ENCODE measurements at places on chromosomes 11 and 22.
A peak's percentile ranks its signal among the peaks of the same experiment; 100 is the strongest.

- no peak for DNase-seq
- H3K4me1 ChIP-seq: no peaks in the 10 kb centered on the region
- H3K4me3 ChIP-seq: no peak overlapping the region
- H3K27me3 ChIP-seq: no peaks in the 10 kb centered on the region
Measured at GRCh38 chr11:88428959-88429358, 91.4 kb upstream of the CTSC start.

DNA sequence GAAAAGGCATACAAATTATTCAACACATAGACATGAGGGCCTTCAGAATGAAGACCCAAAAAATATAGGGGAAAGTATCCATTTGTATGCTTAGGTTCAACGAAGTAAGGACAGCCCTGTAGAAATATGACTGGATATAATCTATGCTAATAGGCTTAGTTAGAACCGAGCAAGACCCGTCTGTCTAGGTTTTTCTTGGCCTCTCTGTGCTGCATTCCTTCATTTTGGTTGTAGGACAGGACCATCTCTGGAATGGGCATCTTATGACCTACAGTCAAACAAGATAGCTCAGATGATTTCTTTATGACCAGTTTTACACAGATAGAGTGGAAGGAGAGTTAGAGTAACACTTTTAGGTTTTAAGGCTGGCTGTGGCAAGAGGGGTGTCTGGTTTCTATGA, 5.6 kb upstream of the MS4A7 start:
- H3K4me1 ChIP-seq: no peaks in the 10 kb centered on the region
- no peaks in the 10 kb centered on the region for H3K27me3 ChIP-seq
- H3K36me3 ChIP-seq: no peaks in the 10 kb centered on the region
- DNase-seq: no peak

DNA sequence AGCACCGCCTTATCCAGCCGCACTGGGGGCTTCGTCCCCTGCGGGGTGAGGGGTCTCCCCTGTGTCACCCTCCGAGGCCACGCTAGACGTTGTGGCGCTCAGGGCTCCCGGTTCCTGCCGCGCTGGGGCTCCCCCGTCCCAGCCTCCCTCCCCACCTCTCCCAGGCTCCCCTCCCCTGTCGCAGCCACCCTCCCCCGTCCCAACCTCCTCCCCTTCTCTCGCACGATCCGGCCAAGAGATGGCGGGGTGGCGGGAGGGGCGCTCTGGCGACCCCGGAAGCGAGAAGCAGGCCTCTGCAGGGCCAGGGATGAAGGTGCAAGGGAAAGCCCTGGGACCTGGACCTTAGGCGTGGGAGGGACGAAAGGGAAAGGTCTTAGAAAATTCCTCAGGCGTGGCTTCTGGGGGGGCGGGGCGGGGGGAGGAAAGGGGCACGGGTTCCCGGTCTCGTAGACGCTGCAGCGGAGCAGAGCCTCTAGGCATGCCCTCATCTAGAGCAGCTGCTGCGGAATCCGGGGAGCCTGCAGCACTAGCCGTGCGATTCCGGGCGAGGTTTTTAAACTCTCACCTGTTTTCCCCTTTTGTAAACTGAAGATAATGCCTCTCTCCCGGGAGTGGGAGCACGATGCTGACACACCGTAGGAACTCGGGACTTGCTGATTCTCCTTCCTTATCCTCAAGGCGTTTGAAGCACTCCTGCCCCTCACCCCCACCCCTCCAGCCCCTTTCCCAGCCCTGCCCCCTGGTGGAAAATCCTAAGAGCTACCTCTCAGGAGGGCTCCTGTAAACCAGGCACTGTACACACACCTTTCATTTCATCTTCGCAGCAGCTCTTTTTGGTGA, 14.4 kb downstream of the KCNJ5 start:
- H3K4me3 ChIP-seq: peak overlapping the region; percentile 90
- H3K36me3 ChIP-seq: no peaks in the 10 kb centered on the region
- no peaks in the 10 kb centered on the region for H3K27me3 ChIP-seq
- H3K4me1 ChIP-seq: peaks cover 29% of the 10 kb centered on the region
- no peak for DNase-seq

- no peak overlapping the region for H3K27ac ChIP-seq
- DNase-seq: no peak
- no peaks in the 10 kb centered on the region for H3K36me3 ChIP-seq
- H3K27me3 ChIP-seq: no peaks in the 10 kb centered on the region
- H3K4me3 ChIP-seq: no peak overlapping the region
- H3K4me1 ChIP-seq: no peaks in the 10 kb centered on the region
Measured at GRCh38 chr11:134686460-134687061, 274.5 kb upstream of the B3GAT1 start.

- no peaks in the 10 kb centered on the region for H3K27me3 ChIP-seq
- H3K36me3 ChIP-seq: no peaks in the 10 kb centered on the region
- peaks cover 53% of the 10 kb centered on the region for H3K4me1 ChIP-seq
- H3K27ac ChIP-seq: peak overlapping the region; percentile 96
Measured at GRCh38 chr11:118921121-118921928, 4.4 kb downstream of the BCL9L start.

GRCh38 chr11:127552446-127552845, 551.9 kb upstream of the KIRREL3 start:
- H3K27me3 ChIP-seq: no peaks in the 10 kb centered on the region
- no peak for DNase-seq
- H3K27ac ChIP-seq: no peak overlapping the region
- H3K36me3 ChIP-seq: no peaks in the 10 kb centered on the region

DNA sequence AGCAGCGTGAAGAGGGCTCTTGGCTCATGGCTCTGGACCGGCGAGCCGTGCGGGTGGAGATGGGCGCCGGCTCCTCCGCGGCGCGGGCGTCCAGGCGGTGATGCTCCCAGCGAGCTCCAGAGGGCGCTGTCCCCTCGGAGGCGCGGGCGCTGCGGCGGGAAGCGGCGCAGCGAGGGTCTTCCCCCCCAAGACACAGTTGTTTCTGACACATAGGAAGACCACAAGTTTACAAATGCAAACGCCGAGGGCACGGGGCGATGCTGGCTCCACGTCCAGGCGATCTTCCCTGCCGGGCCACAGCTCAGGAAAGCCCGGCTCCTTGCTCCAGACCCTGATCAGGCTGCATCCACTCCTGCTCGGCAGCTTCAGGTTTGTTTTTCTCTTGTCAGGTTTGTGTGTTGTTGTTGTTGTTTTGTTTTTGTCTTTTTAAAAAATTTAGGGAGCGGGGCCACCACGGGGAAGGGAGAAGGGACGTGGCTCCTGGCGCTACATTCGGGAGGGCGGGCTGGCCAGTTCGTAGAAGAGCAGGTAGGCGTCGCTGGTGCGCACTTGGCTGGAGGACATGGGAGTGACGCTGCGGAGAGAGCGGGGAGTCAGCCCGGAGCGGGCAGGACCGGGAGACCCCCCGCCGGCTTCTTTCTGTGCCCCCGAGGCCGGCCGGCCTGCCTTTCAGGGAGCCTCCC, 10.0 kb upstream of the MFRP start:
- H3K27ac ChIP-seq: no peak overlapping the region
- H3K27me3 ChIP-seq: no peaks in the 10 kb centered on the region
- H3K4me3 ChIP-seq: peak overlapping the region; percentile 82
- no peaks in the 10 kb centered on the region for H3K36me3 ChIP-seq
- peaks cover 3% of the 10 kb centered on the region for H3K4me1 ChIP-seq

- DNase-seq: no peak
- peaks cover 97% of the 10 kb centered on the region for H3K36me3 ChIP-seq
- H3K27me3 ChIP-seq: no peaks in the 10 kb centered on the region
- H3K27ac ChIP-seq: peak overlapping the region; percentile 9
- no peaks in the 10 kb centered on the region for H3K4me1 ChIP-seq
Measured at GRCh38 chr22:36303874-36304273, 50.9 kb downstream of the APOL1 start.

DNA sequence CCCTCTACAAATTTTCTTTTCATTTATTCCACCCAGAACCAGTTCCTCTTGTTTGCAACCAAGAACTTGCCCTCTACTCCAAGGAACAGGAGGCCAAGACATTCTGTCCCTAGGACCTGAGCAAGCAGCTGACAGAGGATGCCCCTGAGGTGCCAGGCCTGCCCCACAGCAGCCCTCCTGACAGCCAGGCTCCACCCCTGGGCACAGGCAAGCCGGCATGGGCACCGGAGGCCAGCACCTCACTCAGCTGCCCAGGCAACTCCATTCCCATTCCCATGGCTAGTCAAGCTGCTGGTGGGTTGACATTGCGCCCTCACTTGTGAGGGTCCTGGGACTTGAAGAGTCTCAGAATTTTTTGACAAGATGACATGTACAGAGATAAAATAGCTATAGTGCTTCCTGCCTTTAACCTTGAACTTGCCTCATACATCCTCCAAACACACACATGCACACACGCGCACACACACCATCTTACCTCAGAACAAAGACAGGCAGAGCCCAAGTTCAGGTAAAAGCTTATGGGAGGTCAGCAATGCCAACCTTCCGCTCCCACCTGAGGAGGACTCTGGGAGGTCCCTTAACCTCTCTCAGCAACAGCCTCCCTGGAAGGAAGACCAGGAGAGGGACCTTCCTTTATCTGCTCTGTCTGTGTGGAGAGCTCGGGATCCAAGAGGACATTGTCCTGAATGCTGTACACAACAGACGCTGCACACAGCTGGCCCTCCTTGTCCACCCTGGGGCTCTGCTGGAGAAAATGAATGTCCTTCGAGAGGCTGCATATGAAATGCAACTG, 620.9 kb upstream of the CADM1 start:
- no peaks in the 10 kb centered on the region for H3K27me3 ChIP-seq
- no peaks in the 10 kb centered on the region for H3K4me1 ChIP-seq
- no peak overlapping the region for H3K27ac ChIP-seq
- no peak overlapping the region for H3K4me3 ChIP-seq

- H3K4me1 ChIP-seq: peaks cover 4% of the 10 kb centered on the region
- no peak for DNase-seq
- H3K27me3 ChIP-seq: no peaks in the 10 kb centered on the region
- no peaks in the 10 kb centered on the region for H3K36me3 ChIP-seq
Measured at GRCh38 chr11:48095779-48096470, 115.6 kb downstream of the PTPRJ start.

DNA sequence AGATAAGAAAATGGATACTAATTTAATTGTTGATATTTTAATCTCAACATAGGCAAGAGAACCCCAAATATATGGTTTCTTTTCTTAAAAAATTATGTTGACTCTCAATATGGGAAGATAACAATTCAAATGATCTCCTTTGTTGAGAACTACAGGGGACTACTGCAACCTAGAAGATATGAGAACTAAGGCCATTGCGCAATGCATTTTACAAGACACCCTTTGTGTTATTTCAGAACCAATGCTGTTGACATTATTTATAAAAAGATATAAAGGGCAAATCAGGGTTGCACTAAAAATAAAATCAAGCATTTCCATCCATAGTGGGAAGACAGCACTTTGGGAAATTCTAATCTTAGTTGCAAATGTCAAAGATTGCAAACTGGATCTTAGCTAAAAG, 322.3 kb downstream of the SOX6 start:
- no peaks in the 10 kb centered on the region for H3K36me3 ChIP-seq
- no peaks in the 10 kb centered on the region for H3K27me3 ChIP-seq
- no peak for DNase-seq
- H3K4me1 ChIP-seq: no peaks in the 10 kb centered on the region

DNA sequence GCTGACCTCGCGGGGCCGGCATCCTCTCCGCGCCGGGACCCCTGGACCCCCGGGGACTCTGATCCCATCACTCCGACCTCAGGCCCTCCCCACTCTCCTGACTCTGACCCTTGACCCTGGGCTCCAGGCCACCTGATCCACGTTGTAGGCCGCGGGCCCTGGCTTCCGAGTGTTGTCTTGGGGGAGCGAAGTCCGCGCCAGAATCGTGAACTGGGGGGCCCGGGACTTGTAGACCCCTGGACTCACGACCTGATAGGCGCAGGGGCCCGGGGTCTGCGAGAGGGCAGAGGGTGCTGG, 716 bp upstream of the TYMP start:
- peaks cover 5% of the 10 kb centered on the region for H3K27me3 ChIP-seq
- H3K4me1 ChIP-seq: peaks cover 43% of the 10 kb centered on the region
- no peak for DNase-seq
- H3K27ac ChIP-seq: peak overlapping the region; percentile 83
- H3K36me3 ChIP-seq: no peaks in the 10 kb centered on the region

DNA sequence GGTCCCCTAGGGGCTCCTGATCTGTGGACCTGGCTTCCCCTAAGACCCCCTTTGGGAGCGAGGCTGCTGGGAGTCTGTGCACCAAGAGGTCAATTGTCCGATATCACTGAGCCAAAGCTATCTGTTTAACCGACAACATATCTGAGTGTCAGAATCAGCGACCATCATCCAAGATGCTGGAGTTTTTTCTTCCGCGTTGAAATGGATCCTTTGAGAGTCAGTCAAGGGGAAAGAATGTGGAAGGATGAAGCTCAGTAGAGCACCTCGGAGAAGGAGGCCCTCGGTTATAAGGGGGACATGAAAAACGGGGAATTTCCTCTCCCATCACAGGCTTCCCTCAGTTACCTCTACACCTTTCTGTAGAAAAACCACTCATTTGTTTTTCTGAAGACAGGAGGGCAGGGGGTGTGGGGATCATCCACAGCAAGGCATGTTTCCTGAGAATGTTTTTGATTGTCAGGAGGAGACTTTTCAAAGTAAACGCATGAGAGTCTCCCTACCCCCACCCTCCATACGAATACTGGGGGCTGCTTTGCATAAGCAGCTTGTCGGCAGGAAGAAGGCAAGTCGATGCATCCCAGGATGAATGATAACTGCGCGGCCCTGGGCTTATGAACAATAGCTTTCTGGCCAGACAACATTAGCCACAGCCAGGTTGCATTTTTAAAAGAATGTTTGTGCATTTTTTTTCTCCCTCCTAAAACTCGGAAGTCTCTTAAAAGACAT, 37.7 kb upstream of the CCND1 start:
- DNase-seq: no peak
- H3K27me3 ChIP-seq: no peaks in the 10 kb centered on the region
- no peaks in the 10 kb centered on the region for H3K4me1 ChIP-seq
- H3K27ac ChIP-seq: no peak overlapping the region
- H3K4me3 ChIP-seq: no peak overlapping the region

GRCh38 chr11:369336-370018, at the start of gene B4GALNT4:
Gene B4GALNT4, plus strand, starts transcription at chr11:369499. Its CDS starts 305 bp downstream, at chr11:369804.
- DNase-seq: no peak
- H3K4me1 ChIP-seq: no peaks in the 10 kb centered on the region
- H3K27ac ChIP-seq: no peak within 1 kb of the TSS
- H3K36me3 ChIP-seq: no peaks in the 10 kb centered on the region

- no peak overlapping the region for H3K4me3 ChIP-seq
- no peaks in the 10 kb centered on the region for H3K36me3 ChIP-seq
- DNase-seq: no peak
- H3K27me3 ChIP-seq: no peaks in the 10 kb centered on the region
Measured at GRCh38 chr11:96061069-96061468, 137.2 kb upstream of the MTMR2 start.

DNA sequence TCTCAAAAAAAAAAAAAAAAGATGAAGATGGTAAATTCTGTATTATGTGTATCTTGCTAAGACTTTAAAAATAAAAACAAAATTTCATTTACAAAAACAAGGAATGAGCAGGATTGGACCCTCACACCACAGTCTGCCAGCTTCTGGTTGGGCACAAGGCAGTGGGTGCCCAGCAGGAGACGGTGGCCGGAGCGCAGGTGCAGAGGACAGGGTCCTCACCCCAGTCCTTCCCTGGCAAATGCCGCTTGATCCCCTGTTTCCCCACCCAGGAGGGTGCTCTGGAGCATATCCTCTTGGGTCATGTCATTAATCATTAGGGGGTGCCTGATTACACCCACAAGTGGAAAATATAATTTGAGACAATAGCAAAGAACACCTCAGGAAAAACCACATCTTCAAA, 31.2 kb downstream of the SHANK2 start:
- no peak overlapping the region for H3K27ac ChIP-seq
- no peaks in the 10 kb centered on the region for H3K27me3 ChIP-seq

Measured in thoracic aorta (tissue), 2 donors.